ENCODE measurements at places on chromosomes 7 and 10. TPM values are rescaled to one million over a fixed set of nuclear protein-coding genes. Genes with fewer than 3 reads are reported as not detected.

IKZF1 gene
- total RNA-seq: not detected

DNA sequence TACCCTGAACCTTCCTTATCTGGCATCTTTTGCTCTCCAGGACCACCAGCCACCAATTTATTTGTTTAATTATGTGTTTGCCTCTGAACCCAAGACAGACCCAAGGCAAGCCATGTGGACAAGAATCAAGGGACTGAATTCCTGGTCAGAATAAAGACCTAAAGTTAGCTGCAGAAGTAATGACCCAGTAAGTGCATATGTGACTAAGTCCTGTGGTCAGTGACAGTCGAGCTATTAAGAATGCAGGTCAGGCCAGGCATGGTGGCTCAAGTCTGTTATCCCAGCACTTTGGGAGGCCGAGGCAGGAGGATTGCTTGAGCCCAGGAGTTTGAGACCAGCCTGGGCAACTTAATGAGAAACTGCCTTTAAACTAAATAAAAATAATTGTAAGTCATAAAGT lies 139.4 kb downstream of the CCDC71L start:
- H3K4me1 ChIP-seq: no peaks in the 10 kb centered on the region
- H3K4me3 ChIP-seq: no peak overlapping the region
- no peak overlapping the region for H3K27ac ChIP-seq
- H3K36me3 ChIP-seq: no peaks in the 10 kb centered on the region

GRCh38 chr7:135178364-135178763 lies 7.9 kb upstream of the CYREN start:
- no peak overlapping the region for H3K4me3 ChIP-seq
- no peak for DNase-seq
- H3K27ac ChIP-seq: no peak overlapping the region

- no peak overlapping the region for H3K4me3 ChIP-seq
- no peak for DNase-seq
- no peaks in the 10 kb centered on the region for H3K4me1 ChIP-seq
- peaks cover 11% of the 10 kb centered on the region for H3K36me3 ChIP-seq
- no peak overlapping the region for H3K27ac ChIP-seq
- no peaks in the 10 kb centered on the region for H3K27me3 ChIP-seq
Measured at GRCh38 chr10:100945754-100946153, 23.6 kb upstream of the SEMA4G start.

DNA sequence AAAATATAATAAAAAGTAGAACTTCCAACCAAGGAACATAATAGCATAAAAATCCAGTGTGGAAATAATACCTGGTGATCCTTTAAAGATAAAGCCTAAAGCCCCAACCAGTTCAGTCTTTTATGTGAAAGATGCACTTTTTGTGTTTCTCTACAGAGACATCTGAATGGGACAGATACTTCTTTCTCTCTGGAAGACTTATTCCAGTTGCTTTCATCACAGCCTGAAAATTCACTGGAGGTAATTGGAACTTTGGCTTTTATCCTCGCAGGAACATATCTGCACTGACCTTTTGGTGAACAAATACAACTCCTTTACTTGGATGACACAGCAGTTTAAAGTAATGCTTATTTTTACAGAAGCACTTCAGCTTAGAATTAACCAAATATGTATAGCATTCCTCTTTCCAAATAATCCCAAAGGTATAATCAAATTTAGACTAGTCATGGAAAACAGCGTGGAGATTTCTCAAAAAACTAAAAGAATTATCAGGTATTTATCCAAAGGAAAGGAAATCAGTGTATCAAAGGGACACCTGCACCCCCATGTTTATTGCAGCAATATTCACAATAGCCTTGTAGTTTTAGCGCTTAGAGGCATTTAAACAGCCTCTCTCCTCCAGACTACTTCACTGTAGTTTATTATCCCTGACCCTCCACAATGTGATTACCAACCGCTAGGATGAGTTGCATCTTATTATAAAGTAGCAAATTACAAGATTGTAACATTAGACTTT lies 16.8 kb downstream of the HNRNPA2B1 start:
- H3K27ac ChIP-seq: no peak overlapping the region
- DNase-seq: no peak
- no peak overlapping the region for H3K4me3 ChIP-seq
- no peaks in the 10 kb centered on the region for H3K4me1 ChIP-seq
- no peaks in the 10 kb centered on the region for H3K27me3 ChIP-seq
- H3K36me3 ChIP-seq: peaks cover 2% of the 10 kb centered on the region

DNA sequence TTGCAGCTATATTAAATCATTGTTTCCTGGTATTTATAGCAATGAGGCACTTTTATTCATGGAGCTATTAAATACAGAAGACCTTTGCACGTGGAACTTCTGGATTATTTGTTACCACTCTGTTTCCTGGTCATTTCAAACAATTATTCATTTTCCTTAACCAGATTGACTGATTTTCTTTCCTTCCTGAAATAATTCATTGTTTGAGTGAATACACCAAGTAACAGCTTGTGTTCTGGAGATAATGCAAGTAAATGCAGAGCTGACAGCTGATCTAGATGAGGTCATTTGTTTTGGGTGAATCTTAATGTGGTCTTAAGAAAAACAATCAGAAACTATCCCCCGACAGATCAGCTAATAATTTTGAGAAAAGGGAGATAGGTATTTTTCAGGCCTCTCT lies 497.7 kb downstream of the KIF20B start:
- H3K27ac ChIP-seq: no peak overlapping the region
- H3K36me3 ChIP-seq: no peaks in the 10 kb centered on the region
- no peaks in the 10 kb centered on the region for H3K27me3 ChIP-seq
- H3K4me1 ChIP-seq: peaks cover 4% of the 10 kb centered on the region

Data from fibroblast of lung (primary cell).